Hypothalamus (tissue), 51 donors: ENCODE measurements at places on chromosomes 11 and 22.

GRCh38 chr11:75406338-75406777 lies 7.0 kb downstream of the RPS3 start:
- DNase-seq = no peak

GRCh38 chr11:85109141-85109540 lies 518.0 kb downstream of the DLG2 start:
- no peak for DNase-seq

GRCh38 chr22:30077279-30077880 lies 2.9 kb upstream of the HORMAD2 start:
- no peak for DNase-seq

- DNase-seq = no peak
These were observed 6.0 kb upstream of the CDKN1C start for GRCh38 chr11:2891326-2892214.

DNA sequence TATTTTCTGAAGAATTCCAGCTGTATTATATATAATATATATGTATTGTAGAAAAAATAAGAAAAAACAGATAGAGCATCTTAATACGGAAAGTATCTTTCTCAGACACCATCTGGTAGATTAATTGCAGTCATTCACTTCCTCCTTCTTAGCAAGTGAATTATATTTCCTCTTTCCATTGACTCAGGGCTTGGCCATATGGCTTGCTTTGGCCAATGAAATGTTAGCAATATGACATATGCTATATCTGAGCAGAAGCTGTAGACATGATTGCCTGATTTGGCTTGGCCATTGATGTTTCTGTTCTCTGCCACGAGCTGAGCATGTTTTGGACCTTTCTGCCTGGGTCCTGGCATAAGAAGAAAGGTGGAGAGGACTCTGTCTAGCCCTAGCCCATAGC lies 34.4 kb upstream of the ZBED5 start:
- no peak for DNase-seq

GRCh38 chr11:105458071-105458470 lies 151.8 kb upstream of the GRIA4 start:
- no peak for DNase-seq

GRCh38 chr22:35766654-35767580 lies 49.2 kb downstream of the APOL5 start:
- DNase-seq = no peak

DNA sequence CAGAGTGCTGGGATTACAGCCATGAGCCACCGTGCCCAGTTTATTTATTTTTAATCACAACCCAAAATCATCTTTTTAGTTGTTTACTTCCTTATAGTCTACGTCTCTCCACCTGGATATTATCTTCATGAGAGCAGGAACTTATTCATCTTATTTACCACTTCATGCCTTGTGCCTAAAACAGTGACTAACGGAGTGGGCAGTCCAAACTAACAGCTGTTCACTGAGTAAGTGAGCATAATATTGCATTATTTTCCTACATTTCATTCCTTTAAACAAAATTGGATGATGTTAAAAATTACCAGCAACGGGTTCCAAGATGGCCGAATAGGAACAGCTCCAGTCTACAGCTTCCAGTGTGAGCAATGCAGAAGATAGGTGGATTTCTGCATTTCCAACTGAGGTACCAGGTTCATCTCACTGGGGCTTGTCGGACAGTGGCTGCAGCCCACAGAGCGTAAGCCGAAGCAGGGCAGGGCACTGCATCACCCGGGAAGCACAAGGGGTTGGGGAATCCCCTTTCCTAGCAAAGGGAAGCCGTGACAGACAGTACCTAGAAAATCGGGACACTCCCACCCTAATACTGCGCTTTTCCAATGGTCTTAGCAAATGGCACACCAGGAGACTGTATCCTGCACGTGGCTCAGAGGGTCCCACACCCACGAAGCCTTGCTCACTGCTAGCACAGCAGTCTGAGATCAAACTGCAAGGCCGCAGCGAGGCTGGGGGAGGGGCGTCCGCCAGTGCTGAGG lies 14.1 kb downstream of the TMEM123 start:
- DNase-seq = no peak

DNA sequence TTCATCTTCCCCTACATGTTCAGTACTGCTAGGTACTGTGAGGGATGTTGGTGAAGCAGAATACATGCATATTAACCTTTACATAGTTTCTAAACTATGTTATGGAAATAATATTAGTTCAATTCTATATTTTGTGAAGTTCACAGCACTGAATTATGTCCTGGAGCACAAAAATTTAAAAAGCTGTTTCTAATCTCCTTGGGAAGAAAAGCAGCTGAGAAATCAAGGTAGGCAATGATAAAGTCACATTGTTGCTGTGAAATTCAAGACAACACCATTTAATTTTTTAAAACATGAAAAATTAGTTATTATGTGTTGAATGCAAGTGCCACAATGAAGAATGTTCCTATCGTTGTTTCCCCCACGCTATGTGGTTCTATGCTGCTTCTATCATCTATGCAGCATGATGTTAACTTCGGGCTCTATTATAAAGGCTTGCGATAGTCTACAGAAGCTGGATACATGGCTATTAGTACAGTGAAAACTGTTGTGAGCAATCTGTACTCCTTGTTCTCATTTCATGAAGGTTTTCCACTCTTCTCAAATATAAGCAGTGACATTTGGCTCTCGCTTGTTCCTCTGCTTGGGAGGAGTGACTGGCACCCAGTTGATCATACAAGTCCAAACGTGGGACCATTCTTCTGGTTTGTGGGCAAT lies 164.3 kb downstream of the AASDHPPT start:
- no peak for DNase-seq

DNA sequence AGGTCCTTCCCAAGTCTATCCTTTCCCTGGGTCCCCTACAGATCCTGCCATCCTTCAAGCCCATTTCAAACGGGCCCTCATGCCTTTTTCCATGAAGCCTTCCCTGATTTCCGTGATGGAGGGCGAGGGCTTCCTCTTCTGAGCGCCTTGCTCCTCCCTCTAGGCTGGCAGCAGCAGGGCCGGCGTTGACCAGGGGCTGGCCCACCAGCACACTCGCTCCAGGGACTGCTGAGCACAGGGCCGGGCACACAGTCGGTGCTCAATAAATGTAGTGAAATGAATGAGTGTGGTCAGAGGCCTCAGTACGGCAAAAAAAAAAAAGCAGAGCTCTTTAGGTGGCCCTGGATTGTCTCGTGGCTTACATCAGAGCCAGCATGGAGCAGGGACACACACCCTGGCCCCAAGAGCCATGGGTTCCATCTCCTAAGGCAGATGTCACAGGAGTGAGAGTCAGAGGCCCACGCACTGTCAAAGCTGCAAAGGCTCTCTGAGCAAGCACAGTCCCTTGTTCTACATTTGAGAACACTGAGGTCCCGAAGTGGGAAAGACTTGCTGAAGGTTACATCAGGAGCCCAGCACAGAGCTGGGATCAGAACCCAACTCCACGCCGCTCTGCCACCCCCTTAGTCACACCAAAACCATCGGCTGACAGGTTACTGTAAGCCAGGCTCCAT lies 3.1 kb downstream of the IL2RB start:
- no peak for DNase-seq

DNA sequence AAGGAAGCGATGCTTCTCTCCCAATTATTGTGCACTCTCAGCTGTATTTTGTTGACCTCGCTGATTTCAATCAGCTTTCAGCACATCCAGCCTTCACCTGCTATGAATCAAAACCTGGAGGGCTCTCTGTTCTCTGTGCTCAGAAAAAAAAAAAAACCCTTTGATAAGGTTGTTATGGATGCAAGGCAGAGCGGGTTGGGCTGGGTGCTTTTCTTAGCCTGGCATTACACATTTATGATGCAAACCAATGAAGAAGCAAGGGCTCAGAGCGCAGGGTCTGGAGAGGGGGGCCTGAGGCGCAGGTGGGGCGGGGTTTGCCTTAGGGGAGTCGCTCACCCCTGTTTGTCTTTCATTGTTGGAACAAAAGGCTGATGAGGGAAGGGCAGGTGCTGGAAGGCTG lies 86.0 kb upstream of the CADM1 start:
- DNase-seq = no peak

DNA sequence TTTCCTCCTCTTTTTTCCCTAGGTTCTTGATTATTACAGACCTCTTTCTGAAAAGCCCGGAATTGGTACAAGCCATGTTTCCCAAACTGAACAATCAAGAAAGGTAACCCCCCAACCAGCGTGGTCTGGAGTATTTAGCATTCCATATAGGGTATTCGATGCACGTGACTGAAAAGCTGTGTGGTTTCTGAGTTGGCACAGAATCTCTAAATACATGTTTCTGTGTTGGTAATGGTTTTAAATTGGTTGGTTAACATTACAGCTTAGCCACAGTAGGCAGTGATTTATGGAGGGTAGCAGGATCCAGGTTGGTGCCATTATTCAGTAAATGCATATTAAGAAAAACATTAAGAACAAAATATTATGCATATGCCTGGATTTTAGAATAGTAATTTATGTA lies 46.8 kb downstream of the ATXN10 start:
- DNase-seq = no peak

GRCh38 chr11:40139536-40139935 lies 1319.9 kb downstream of the LRRC4C start:
- DNase-seq = no peak

DNA sequence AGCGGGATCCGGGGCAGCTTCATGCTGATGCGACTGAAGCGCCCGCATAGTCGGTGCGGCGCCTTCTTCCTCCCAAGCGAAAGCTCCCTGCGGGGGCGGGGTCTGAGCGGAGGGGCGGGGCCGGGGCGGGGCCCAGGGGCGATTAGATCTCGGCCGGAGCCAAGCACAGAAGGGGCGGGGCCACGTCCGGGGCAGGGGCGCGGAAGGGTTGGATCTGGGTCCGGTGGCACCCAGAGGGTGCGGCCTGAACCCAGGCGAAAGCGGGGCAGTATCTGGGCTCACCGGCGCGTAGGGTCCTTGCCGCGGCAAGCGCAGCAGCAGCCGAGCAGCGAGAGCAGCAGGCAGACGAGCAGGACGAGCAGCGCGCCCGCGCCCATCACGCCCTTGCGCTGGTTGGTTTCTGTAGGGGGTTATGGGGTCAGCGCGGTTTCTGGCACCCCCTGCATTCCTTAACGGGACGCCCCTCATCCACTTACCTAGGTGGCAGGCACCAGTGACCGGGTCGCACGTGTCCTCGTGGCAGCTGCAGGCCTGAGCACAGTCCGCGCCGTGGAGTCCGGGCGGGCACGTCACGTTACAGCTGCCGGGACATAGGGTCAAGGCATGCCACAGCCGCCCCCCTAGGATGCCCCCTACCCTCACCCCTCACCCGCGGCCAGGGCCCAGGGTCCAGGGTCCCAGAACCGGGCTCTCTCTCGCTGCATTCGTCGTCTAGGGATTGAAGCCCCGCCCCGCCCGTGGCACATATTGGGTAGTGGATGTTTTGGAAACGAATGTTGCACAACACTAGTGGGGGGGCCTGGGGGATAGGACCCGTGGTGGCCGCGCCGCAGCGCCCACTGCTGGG lies 8.1 kb downstream of the SCARF2 start:
- no peak for DNase-seq

- DNase-seq = no peak
These were observed 22.8 kb upstream of the RELT start for GRCh38 chr11:73353422-73353821.

GRCh38 chr11:94672636-94673035 lies 95.5 kb upstream of the AMOTL1 start:
- no peak for DNase-seq

DNA sequence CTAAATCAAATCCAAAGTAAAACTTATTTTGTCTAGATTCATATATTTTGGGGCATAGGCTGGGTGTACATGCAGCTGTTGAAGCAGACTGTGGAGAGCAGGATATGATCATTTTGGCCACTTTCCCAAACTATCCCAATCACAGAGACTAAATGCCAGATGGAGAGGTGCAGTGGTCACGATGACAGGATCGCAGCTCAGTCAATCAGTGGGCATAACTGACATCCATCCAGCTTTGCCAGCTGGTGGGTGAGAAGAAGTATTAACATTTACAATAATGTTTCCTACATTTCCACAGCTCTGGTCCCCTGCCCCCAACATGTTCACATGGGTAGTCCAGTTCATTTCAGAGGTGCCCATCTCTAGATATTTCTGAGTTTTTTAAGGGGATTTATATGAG lies 255.5 kb upstream of the SESN3 start:
- DNase-seq = no peak

DNA sequence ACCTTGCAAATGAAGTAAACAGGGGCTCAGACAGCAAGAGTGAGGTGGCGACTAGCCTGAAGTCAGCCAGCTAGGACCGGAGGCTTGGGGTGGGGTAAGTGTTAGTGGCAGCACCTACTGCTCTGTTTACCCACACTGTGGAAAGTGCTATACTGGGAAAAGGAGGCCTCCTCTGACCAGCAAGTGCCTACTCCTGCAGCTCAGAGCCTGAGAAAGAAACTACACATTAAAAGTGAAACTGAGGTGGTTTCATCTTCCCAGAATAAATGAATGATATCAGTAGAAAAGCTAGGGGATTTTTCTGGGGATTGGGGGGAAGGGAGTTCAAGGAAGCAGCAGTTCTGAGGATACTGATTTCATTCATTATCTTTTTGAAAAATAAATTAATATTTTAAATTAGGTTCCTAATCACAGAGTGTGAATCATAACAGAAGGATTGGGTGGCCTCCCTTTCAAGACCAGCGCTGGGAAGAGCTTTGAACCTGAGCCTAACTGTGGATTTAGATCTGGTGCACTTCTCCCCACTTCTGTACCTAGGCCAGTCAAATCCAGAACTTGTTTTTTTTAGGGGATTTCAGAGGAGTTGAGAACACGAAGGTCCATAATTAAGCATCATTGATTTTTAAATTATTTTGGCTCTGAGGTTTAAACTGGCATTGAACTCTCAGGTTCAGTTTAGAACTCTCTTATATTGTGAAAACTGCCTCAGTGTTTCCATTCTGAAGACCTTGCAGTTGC lies 48.1 kb upstream of the GRAMD1B start:
- DNase-seq = no peak

- DNase-seq = no peak
These were observed 21.4 kb downstream of the CREB3L1 start for GRCh38 chr11:46298699-46299433.

- no peak for DNase-seq
These were observed 16.1 kb upstream of the SYT7 start for GRCh38 chr11:61596990-61597389.

- no peak for DNase-seq
These were observed 117.9 kb downstream of the KCNQ1OT1 start for GRCh38 chr11:2581931-2582350.

- no peak for DNase-seq
These were observed 20.3 kb downstream of the BMAL1 start for GRCh38 chr11:13297917-13298356.

- DNase-seq = no peak
These were observed 42.6 kb downstream of the FLRT1 start for GRCh38 chr11:64078284-64078683.

GRCh38 chr11:61158691-61159381 lies 2.4 kb downstream of the VPS37C start:
- DNase-seq = no peak

GRCh38 chr11:8192016-8192895 lies 23.4 kb upstream of the RIC3 start:
- peak; percentile 31 for DNase-seq

GRCh38 chr11:790721-791564 lies 1.1 kb upstream of the CEND1 start:
- DNase-seq = no peak

GRCh38 chr11:37298173-37298572 lies 700.1 kb upstream of the RAG2 start:
- DNase-seq = no peak
